ENCODE measurements at places on chromosomes 12 and 14.
A peak's percentile ranks its signal among the peaks of the same experiment; 100 is the strongest.

- no peak for DNase-seq
These were observed 209.4 kb upstream of the BCL2L14 start for GRCh38 chr12:11861155-11861863.

DNA sequence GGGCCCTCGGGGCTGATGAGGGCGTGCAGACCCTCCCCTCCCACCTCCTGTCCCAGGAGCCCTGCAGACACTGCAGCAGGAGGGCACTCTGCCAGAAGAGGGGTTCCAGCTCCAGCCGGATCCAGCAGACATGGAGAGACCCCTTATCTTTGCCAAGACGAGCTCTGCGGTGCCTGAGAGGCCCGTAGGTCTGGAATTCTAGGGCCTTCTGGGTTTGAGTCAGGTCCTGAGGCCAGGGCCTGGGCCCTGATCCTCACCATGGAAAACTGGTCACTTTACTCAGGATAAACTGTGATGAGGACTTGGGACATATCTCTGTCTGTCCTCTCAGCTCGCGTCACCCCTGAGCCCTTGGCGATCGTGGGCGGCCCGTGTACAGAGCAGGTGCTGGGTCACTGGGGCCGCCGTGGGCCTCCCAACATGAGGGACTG lies 13.8 kb downstream of the MEG3 start:
- no peak for DNase-seq

DNA sequence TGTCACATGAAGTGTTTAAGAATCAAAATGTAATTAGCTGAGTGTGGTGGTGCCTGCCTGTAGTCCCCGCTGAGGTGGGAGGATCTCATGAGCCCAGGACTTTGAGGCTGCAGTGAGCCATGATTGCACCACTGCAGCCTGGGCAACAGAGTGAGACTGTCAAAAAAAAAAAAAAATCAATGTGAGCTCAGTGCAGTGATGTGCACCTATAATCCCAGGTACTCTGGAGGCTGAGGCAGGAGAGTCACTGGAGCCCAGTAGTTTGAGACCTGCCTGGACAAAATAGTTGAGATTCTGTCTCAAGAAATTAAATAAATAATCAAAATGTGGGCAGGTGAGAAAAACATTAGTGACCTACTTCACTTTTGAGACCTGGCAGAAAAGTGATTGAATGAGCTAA lies 140.0 kb downstream of the MON2 start:
- no peak for DNase-seq

GRCh38 chr14:36517242-36518030 lies 2.6 kb downstream of the NKX2-1 start:
- DNase-seq, result peak; percentile 57

GRCh38 chr12:70741256-70741655 lies 104.0 kb upstream of the PTPRB start:
- no peak for DNase-seq

GRCh38 chr14:59123531-59123930 lies 64.9 kb upstream of the DAAM1 start:
- DNase-seq, result no peak

DNA sequence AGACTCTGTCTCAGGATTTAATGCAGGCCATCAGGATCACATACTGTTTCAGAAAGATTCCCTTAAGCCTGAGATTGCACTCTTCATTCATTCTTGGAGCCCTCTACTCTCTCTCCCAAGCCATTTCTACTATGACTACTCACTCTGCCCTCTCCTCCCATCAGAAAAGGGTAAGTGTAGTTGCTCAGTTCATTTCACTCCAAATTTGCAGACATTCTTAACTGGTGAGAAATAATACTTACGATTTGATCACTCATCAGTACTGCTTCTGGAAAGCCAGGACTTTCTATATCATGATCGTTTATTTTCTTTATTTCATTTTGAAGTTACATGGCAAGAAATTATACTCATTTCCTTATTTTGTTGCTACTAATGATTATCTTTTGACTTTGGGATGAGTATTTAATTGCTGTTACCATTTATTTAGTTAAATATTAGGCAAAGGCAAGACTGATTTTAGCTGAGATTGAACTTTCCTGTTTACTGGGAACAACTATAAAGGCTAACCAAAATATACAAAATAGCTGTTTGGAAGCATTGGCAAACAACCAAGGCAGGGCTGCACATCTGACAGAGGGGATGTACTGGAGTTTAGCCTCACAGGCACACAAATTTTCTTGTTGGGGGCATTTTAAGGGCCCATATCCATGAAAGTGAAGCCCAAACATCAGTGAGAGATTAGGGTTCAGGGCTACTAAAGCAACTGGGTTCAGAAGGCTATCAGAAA lies 4.1 kb upstream of the RERG start:
- no peak for DNase-seq

GRCh38 chr12:120093592-120094355 lies 22.8 kb downstream of the RAB35 start:
- DNase-seq, result peak; percentile 37
